Renal cortex interstitium (tissue), 15 donors: ENCODE measurements at places on chromosomes 12 and 14.

GRCh38 chr12:45200491-45201043 lies 15.3 kb upstream of the ANO6 start:
- no peak for DNase-seq

DNA sequence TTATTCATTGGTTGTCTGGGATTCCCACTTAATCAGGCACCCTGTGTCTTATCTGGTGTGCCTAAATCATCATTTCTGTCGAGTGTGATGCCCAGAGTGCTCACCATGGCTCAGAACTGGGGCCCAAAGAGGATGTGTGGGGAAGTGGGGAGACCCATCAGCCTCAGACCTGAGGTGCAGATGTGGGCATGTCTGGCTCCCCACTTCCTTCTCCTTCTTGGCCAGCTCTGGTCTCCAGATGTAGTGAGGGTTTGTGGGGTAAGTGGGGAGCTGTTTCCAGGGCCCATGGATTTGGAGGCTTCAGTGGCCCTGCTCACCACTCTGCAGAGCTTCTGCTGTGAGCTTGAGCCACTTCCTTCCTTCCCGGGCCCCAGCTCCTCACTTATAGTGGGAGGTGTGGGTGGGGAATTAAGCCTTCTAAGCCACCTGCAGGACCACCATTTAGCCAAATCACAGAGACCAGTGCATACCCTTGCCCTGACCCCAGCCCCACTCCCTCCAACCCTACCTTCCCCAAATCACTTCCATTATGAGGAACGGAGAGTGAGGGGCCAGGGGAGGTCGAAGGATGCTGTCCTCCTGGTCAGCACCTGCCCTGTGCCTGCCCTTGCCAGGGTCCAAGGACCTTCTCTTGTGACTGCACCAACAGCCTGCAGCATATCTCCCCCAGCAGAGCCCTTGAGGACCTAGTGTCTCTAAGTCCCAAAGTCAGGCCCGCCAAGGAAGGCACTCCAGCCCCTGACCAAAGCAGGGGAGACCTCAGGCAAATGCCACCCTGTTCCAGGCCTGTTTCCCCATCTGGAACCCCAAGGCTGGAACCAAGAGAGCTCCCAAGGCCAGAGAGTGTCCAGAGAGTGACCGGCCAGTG lies 278.2 kb upstream of the RTL1 start:
- DNase-seq, result no peak

DNA sequence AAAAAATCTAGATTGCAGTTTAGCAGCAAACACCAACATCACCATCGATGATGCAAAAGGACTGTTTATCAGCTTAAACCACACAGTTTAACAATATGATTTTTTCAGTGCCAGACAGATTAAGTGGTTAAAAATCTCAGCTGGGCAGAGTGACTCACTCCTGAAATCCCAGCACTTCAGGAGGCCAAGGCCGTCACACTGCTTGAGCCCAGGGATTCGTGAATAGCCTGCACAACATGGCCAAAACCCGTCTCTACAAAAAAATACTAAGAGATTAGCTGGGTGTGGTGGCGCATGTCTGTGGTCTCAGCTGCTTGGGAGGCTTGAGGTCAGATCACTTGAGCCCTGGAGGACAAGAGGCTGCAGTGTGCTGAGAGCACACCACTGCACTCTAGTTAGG lies 8.9 kb downstream of the RSRC2 start:
- no peak for DNase-seq

- no peak for DNase-seq
These were observed 81.1 kb upstream of the LHX5 start for GRCh38 chr12:113552760-113553159.

- no peak for DNase-seq
These were observed 105.4 kb downstream of the FBXL14 start for GRCh38 chr12:1488908-1489381.

DNA sequence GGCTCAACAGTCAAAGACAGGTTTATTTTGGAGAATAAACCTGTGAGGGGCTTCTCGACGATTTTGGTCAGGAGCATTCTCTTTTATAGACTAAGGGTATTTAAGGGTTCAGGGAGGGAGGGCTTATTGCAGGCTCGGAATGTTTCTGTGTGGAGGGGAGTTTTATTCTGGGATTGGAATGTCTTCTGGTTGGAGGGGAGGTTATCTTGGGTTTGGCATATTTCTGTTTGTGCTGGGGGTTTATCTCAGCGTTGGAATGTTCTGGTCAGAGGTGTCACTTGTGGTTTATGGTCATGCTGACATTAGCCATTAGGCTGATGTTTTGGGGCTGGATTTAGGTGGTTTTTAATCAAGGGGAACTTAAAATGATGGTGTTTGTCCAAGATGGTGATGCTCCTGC lies 103.9 kb downstream of the SUDS3 start:
- no peak for DNase-seq

GRCh38 chr12:124916374-124917134 lies 2.1 kb upstream of the UBC start:
- DNase-seq, result no peak

DNA sequence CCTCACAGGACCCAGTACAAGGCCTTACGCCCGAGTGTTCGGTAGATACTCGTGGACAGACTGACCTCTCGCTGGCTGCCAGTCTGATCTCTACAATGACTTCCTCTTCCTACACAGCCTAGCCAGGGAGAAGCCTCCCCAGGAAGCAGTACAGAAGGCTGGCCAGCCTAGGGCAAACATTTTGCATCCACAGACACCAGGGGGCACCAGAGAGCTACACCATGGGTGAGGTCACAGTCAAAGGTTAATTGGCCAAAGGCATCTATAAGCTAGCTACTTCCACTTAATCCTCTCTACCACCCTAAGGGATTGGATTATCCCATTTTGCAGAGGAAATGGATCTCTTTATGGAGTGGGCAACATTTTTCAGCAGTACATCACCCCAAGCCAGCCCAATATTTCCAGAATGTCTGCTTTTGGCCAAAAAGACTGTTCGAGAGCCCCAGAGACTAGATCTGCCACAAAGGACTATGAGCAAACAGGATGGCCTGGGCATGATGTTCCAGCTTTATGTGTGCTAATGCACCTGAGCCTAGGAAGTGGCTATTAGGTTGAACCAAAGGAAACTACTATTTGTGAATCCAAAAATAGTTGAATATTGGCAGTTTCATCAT lies 14.6 kb upstream of the PNMA1 start:
- no peak for DNase-seq

DNA sequence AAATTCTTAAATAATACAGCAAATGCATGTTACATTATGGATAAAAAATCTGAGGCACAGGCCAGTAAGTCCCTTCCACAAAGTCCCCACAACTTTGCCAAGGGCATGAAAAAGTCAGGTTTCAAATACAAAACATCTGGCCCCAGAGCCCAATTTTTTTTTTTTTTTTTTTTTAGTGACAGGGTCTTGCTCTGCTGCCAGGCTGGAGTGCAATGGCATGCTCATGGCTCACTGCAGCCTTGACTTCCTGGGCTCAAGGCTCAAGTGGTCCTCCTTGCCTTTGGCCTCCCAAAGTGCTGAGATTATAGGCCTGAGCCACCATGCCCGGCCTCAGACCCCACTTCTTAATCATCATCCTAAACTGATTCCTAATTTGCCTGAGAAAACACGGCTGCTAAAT lies 3.1 kb upstream of the TTC8 start:
- no peak for DNase-seq

DNA sequence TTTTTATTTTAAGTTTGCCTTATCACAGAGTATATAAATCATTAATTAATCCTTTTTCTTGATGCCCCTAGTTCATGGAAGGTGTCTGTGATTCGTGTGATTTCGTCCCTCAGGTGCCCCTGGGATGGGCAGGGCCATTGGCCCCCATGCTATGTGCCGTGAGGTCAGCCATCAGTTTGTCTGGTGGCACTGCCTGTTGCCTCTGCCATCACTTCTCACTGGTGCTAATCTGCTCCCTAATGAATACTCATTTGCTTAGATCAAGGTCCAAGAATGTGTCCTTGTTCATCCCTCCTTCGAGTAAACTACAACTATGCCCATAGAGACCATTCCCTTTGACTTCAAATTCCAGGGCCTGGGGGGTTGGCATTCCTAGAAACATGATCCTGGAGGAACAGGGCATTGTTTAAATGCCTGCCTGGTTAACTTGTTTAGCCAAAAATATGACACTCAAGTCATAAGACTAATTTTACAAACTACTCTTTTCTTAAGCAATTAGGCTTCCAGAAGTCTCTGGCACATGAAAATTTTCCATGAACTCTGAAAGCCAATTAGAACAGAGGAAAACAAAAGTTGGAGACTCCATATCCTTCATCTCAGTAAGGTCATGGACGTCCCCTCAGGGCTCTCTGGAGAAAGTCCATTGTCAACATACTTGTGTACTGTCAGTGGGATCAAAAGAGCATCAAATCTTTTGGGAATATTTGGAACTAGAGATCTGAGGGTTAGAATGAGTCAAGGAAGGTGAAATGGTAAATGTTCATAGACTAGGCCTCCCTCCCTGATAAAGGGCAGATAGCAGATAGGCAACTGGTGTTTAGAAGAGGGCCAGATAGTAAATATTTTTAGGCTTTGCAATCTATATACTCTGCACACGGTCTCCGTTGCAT lies 90.9 kb upstream of the PLXNC1 start:
- DNase-seq, result no peak

DNA sequence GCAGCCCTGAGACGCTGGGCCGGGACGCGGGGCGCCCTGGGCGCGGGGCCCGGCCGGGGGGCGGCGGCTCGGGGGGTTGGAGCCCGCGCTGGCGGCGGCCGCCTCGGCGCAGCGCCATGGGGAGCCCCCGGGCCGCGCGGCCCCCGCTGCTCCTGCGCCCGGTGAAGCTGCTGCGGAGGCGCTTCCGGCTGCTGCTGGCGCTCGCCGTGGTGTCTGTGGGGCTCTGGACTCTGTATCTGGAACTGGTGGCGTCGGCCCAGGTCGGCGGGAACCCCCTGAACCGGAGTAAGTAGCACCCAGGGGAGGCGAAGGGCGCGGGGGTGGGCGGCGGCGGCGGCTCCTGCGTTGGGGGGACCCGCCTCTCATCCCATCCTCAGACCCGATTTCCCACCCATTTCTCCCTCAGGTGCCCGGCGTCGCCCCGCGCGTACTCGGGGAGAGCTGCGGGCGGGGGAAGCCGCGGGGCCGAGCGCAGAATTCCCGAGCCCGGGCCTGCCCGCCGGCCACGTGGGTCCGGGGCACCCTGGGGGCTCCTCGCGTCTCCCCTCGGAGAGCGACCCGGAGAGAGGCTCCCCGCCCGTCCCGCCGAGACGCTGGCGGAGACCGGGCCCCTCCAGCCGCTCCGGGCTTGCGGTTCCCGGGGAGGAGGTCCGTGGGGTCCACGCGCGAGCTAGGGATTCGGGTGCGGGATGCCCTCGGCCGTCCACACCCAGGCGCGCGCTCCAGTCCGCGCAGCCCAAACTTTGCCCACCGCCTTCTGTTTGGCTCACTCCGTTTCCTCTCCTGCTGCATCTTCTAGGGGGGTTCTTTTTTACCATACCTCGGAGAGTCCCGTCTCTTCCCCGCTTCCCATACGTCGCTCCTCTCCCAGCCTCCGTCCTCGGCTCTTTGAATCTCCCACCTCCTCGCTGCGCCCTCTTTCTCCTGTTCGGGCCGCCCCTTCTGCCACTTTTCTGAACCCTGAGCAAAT lies 807 bp downstream of the B4GALNT3 start:
- no peak for DNase-seq

- no peak for DNase-seq
These were observed 1489.4 kb downstream of the AACS start for GRCh38 chr12:126554625-126555024.
